Lung (tissue), 17 donors: ENCODE measurements at places on chromosomes 12 and 14. TPM values are rescaled to one million over a fixed set of nuclear protein-coding genes. Genes with fewer than 3 reads are reported as not detected.

DNA sequence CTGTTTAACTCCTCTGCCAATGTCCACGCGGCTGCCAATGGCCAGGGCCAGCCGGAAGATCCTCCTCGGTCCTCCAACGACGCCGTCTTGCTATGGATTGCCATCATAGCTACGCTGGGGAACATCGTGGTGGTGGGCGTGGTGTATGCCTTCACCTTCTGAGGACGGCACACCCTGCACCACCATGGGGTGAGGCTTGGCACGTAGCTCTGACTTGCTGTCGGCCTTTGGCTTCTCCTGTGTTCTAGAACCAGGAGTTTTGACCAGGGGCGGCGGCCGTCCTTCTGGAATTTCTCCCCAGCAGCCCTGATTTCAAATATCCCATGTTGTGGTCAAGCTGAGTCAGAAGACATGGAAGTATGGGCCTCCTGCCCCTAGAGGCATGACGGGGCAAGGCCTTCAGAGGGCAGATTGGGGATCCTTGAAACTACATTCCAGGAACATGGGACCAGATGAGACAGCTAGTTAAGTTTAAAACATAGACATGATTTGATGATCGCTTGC is 47.5 kb downstream of the C14orf132 start:
- no peaks in the 10 kb centered on the region for H3K27me3 ChIP-seq
- peaks cover 2% of the 10 kb centered on the region for H3K4me1 ChIP-seq
- H3K4me3 ChIP-seq: no peak overlapping the region

DNA sequence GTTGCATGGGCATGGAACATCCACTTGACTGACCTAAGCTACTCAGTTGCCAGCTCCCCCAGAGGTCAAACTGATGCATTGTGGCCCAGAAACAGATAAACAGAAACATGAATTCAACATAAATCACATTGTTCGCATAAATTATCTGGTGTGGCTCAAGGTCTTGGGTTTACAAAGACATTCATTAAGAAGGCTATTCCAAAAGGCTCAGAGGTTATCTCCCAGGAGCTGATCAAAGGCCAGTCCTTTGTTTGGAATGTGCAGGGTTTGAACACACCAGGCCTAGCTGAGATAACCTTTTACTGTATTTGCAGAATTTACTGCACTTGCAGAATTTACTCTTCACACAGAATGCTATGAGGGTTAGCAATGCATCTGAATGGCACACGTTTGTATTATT is 96.4 kb upstream of the DCD start:
- H3K27me3 ChIP-seq: no peaks in the 10 kb centered on the region
- H3K36me3 ChIP-seq: no peaks in the 10 kb centered on the region
- no peak overlapping the region for H3K4me3 ChIP-seq
- no peaks in the 10 kb centered on the region for H3K4me1 ChIP-seq
- no peak for DNase-seq

The RPL10L gene
- not detected for polyA plus RNA-seq

- no peak overlapping the region for H3K4me3 ChIP-seq
- no peak for DNase-seq
- H3K27me3 ChIP-seq: no peaks in the 10 kb centered on the region
Observed at GRCh38 chr12:95484524-95484923, 10.6 kb downstream of the METAP2 start.

The HAL gene
- 7.9 TPM for polyA plus RNA-seq

GRCh38 chr12:94795520-94795919 is 145.2 kb upstream of the TMCC3 start:
- H3K27me3 ChIP-seq: no peaks in the 10 kb centered on the region
- peak overlapping the region; percentile 28 for H3K27ac ChIP-seq
- DNase-seq: peak; percentile 94

GRCh38 chr14:60805841-60806430 is 71.4 kb downstream of the MNAT1 start:
- no peaks in the 10 kb centered on the region for H3K4me1 ChIP-seq
- DNase-seq: no peak
- no peaks in the 10 kb centered on the region for H3K36me3 ChIP-seq
- H3K27me3 ChIP-seq: no peaks in the 10 kb centered on the region

GRCh38 chr14:52700701-52701172 is 5.4 kb upstream of the ERO1A start:
- DNase-seq: peak; percentile 43
- H3K36me3 ChIP-seq: no peaks in the 10 kb centered on the region
- H3K4me1 ChIP-seq: peaks cover 2% of the 10 kb centered on the region
- H3K27me3 ChIP-seq: no peaks in the 10 kb centered on the region

The SLC25A21 gene
- polyA plus RNA-seq: 0.26 TPM

The ADAM21 gene
- not detected for polyA plus RNA-seq

GRCh38 chr14:21768116-21768874 is 94.7 kb upstream of the OR4E1 start:
- no peaks in the 10 kb centered on the region for H3K4me1 ChIP-seq
- no peak for DNase-seq
- no peak overlapping the region for H3K27ac ChIP-seq
- H3K4me3 ChIP-seq: no peak overlapping the region
- H3K36me3 ChIP-seq: no peaks in the 10 kb centered on the region
- no peaks in the 10 kb centered on the region for H3K27me3 ChIP-seq

- H3K4me1 ChIP-seq: no peaks in the 10 kb centered on the region
- H3K27ac ChIP-seq: peak overlapping the region; percentile 61
- no peak overlapping the region for H3K4me3 ChIP-seq
- no peak for DNase-seq
- H3K36me3 ChIP-seq: peaks cover 25% of the 10 kb centered on the region
Observed at GRCh38 chr14:101980700-101981099, 16.3 kb downstream of the DYNC1H1 start.

- no peaks in the 10 kb centered on the region for H3K4me1 ChIP-seq
- H3K4me3 ChIP-seq: no peak overlapping the region
- H3K36me3 ChIP-seq: no peaks in the 10 kb centered on the region
- DNase-seq: no peak
- no peaks in the 10 kb centered on the region for H3K27me3 ChIP-seq
- H3K27ac ChIP-seq: no peak overlapping the region
Observed at GRCh38 chr14:93319958-93320357, 12.9 kb downstream of the BTBD7 start.

DNA sequence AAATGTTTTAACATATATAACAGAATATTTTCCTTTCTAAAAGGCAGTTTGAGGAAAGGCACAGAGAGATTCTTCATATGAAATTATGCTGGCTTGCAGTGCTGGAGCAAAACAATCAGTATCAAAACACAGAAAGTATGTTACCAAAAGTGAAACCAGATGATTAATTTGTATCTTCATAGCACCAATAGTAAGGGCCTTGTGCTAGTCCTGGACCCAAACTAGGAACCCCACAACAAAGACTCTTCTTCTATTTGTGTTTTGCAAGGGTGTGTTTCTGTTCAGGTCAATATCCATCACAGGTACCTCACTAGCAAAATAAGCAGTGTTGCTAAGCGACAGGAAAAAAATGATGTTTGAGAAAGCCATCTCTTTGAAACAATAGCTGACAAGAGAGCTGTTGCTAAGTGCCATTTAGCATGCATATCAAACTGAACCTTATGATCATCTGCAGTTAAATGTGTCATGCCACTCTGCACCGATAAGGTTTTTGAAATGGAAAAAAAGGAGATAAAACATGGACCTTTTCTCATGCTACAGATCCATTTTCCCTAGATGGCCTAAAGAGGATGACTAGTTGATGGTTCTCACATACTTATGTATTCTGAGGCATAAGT is 196.2 kb upstream of the ALG10 start:
- no peak for DNase-seq
- no peaks in the 10 kb centered on the region for H3K27me3 ChIP-seq
- H3K4me3 ChIP-seq: no peak overlapping the region
- no peaks in the 10 kb centered on the region for H3K4me1 ChIP-seq

The MUCL1 gene
- 84.1 TPM for polyA plus RNA-seq

DNA sequence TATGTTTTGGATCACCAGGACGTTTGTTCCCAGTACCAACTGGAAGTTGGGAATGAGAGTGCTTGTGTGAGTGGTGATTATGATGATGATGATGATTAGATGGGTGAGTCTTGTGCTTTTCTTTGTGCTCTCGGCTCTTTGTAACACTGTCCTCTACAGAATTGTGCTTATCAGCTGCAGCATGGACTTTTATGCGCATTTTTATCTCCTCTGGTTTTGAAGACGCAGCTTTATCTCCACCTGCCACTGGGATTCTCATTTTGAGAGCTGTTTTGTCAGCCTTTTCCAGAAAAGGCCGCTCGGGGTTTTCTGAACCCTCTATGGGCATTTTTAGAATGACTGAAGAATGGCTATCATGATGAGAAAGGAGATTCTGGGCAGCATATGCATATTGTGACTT is 11.5 kb upstream of the KANSL2 start:
- H3K4me3 ChIP-seq: no peak overlapping the region
- no peaks in the 10 kb centered on the region for H3K27me3 ChIP-seq
- H3K27ac ChIP-seq: no peak overlapping the region
- no peak for DNase-seq

DNA sequence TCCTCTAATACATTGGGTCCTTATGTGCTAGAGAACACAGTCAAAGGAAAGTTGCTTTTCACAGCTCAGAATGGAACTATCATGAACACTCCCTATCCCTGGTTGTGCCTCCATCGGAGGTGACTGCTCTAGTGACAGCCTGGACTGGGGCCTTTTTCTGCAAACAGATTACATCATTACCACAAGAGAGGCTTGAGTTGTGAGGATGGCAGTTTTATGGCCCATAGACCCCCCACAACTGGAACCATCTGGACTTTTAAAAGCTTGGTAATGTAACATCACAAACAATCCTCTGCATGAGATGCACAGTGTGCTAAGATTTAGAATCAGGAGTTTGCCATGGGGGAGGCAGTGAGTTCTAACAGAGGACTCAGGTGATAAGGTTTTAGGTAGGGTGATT is 46.6 kb upstream of the WSCD2 start:
- no peaks in the 10 kb centered on the region for H3K4me1 ChIP-seq
- DNase-seq: no peak
- no peak overlapping the region for H3K4me3 ChIP-seq
- H3K36me3 ChIP-seq: no peaks in the 10 kb centered on the region
- no peaks in the 10 kb centered on the region for H3K27me3 ChIP-seq

DNA sequence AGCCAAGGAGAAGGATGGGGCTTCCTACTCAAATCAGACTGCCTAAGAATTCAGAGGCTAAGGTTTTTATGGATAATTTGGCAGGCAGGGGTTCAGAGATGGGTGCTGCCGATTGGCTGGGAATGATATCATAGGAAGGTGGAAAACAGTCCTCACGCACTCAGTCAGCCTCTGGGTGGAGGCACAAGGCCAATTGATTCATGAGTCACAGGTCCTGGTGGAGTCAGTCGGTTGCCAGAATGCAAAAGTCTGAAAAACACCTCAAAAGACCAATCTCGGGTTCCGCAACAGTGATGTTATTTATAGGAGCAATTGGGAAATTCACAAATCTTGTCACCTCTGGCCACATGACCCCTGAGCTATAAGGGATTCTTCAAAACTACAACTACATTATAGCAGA is 105.5 kb downstream of the GXYLT1 start:
- no peaks in the 10 kb centered on the region for H3K36me3 ChIP-seq
- H3K27me3 ChIP-seq: no peaks in the 10 kb centered on the region
- H3K27ac ChIP-seq: no peak overlapping the region
- H3K4me1 ChIP-seq: no peaks in the 10 kb centered on the region
- no peak for DNase-seq

The CRACR2A gene
- polyA plus RNA-seq: 1.4 TPM
